Activated naive CD8-positive, alpha-beta T cell treated with anti-CD3 and anti-CD28 coated beads, Interleukin-2, amount 10 ng/mL, durations not matched to agents 7 days and 5 days (primary cell): ENCODE measurements at places on chromosomes 3 and 15. TPM values are rescaled to one million over a fixed set of nuclear protein-coding genes. Genes with fewer than 3 reads are reported as not detected.
A peak's percentile ranks its signal among the peaks of the same experiment; 100 is the strongest.

DNA sequence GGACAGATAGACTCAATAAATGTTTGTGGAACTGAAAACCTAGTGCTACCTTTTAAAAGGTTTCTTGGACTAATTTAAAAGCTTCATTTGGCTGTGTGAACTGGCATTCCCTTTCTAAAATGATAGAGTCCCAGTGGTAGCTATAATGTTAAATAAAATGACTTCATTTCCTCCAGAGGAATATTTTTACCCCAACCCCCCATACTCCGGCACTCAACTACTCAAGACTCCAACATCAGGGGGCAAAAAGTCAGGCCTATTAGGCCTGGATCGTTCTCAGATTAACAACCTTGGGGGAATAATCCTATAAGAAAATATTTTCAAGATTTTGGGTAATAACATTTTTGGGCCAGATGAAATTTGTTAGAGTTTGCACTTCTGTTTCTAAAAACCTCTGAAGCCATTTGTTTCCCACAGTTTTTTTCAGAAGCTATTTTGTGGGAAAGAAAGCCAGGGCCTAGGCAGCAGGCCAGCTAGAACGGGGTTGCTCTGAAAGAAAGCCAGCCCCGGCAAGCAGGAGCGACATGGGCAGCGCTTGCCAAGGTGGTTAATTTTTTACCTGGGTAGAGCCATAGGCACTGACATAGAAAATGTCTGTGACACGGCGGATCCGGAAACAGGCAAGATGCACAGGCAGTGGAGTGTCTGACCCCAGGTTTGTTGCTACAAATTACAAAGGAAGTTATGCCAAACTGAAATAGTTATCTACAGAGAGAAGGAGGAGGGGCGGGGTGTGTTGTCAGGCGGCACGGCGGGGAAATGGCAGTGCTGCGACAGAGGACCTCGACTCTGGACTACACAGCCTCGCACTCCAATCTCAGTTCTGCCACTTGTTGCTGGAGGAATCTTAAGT is 84.6 kb downstream of the MAGI1 start:
- H3K27ac ChIP-seq = no peak overlapping the region
- no peaks in the 10 kb centered on the region for H3K4me1 ChIP-seq
- H3K27me3 ChIP-seq = peaks cover 3% of the 10 kb centered on the region
- no peaks in the 10 kb centered on the region for H3K36me3 ChIP-seq
- no peak for DNase-seq

- no peak for DNase-seq
- no peaks in the 10 kb centered on the region for H3K36me3 ChIP-seq
- no peak overlapping the region for H3K4me3 ChIP-seq
- H3K27me3 ChIP-seq = peaks cover 19% of the 10 kb centered on the region
- H3K27ac ChIP-seq = no peak overlapping the region
These were observed 155.5 kb downstream of the PLD1 start for GRCh38 chr3:171654809-171655208.

The PLA2G4E gene
- total RNA-seq = not detected

The MEX3B gene
- total RNA-seq = 0.51 TPM

The CYP19A1 gene
- total RNA-seq = not detected

DNA sequence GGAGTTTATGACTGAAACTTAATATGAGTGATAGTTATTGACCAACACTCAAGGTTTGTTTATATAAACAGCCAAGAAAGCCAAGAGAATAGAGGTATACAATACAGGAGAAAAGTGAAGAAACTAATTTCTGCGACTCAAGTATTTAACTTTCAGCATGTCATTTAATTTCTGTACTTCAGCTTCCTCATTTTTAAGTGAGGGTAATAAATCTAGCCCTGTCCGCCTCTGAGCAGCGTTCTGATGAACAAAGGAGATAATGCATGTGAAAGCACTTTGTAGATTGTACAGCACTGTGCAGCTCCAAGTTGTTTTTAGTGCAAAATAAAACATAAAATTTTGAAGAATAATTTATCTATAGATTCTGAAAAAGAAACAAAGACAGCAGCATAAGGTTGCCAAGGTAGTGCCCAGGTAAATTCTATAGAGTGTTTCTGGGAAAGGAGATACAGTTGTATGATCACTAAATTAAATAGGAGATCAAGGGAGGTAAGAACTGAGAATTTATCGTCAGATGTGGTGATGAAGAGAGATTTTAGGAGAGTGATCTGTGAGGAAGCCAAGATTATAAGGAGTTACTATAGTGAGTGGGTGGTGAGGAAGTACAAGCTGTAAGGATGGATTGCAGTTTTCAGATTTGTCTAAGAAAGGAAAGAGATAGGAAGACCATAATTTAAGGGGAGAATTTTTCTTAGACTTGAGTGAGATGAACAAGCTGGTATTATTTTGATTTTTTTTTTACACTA is 71.3 kb downstream of the RASA2 start:
- no peaks in the 10 kb centered on the region for H3K27me3 ChIP-seq
- peaks cover 19% of the 10 kb centered on the region for H3K4me1 ChIP-seq
- H3K4me3 ChIP-seq = no peak overlapping the region
- no peak for DNase-seq
- H3K27ac ChIP-seq = no peak overlapping the region
- peaks cover 12% of the 10 kb centered on the region for H3K36me3 ChIP-seq

- H3K36me3 ChIP-seq = peaks cover 2% of the 10 kb centered on the region
- no peak for DNase-seq
- no peak overlapping the region for H3K27ac ChIP-seq
- no peaks in the 10 kb centered on the region for H3K27me3 ChIP-seq
- H3K4me3 ChIP-seq = no peak overlapping the region
- peaks cover 4% of the 10 kb centered on the region for H3K4me1 ChIP-seq
These were observed 4.9 kb upstream of the PCYT1A start for GRCh38 chr3:196292286-196292923.

The SOX14 gene
- total RNA-seq = not detected

The ARHGEF26 gene
- not detected for total RNA-seq

The SELENOS gene
- 28.2 TPM for total RNA-seq

DNA sequence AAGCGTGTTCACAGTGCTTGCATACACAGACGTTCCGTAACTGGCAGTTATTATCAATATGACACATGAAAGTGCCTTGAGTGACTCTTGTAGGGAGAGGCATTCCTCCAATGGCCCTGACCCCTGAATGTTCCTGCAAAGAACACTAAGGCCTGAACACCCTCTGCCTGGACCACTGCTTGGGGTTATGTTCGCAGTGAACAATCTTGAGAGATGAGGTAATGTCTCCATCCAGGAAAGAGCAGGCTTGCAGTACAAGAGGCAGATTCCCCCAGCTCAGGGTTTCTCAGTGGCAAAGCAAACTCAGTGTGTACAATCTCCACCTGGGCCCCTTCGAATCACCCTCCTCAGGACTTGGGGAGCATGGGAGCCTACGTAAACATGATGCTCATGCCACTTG is 324.6 kb downstream of the MAGI1 start:
- no peak overlapping the region for H3K27ac ChIP-seq
- H3K4me1 ChIP-seq = no peaks in the 10 kb centered on the region
- DNase-seq = no peak

DNA sequence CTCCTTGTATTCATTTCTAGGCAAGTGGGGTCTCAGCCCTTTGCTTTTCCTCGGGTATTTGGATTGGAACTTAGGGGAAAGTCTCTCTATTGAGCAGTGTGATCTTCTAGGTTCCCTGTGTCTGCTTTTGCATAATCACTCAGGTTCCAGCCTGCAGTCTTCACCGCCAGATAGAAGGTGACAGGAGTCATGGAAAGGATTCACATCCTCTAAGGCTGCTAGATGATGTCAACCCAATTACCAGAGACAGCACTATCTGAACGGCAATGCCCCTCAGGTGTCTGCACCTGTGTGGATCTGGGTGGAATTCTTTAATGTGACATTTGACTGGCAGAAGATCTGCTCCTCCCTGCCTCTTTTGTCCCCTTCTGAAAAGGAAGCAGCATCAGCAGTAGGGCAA is 177.7 kb downstream of the P3H2 start:
- no peak overlapping the region for H3K27ac ChIP-seq
- no peaks in the 10 kb centered on the region for H3K4me1 ChIP-seq

DNA sequence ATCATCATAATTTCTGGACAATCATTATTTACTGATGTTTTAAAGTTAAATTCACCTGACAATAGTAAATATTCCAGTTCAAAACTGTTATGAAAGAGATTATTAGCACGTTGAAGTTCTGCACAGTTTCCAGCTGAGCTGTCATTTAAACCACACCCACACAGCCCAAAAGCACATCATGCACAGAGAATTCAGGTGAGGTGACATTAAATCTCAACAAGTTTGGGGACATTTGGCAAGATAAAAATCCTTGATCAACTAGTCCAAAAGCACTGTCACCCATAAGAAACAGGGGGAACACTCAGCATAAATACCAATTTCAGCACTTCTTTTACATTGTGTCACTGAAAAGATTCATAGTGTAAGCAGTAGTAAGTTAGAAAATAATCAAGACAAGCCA is 6.9 kb downstream of the NCEH1 start:
- no peak overlapping the region for H3K27ac ChIP-seq
- H3K4me1 ChIP-seq = peaks cover 8% of the 10 kb centered on the region
- H3K36me3 ChIP-seq = peaks cover 3% of the 10 kb centered on the region
- H3K27me3 ChIP-seq = no peaks in the 10 kb centered on the region
- DNase-seq = no peak
- H3K4me3 ChIP-seq = no peak overlapping the region

The LEKR1 gene
- 1.5 TPM for total RNA-seq

DNA sequence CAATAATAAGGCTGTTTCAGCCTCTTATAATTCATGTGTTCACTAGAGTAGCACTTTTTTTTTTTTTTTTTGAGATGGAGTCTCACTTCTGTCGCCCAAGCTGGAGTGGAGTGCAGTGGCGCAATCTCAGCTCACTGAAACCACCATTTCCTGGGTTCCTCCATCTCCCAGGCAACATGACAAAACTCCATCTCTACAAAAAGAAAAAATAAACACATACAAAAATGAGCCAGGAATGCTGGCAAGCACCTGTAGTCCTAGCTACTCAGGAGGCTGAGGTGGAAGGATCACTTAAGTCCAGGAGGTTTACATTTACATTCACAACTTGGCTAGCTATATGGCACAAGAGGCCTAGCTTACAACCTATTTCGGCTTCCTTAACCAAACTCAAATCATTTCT is 6.8 kb downstream of the USP4 start:
- H3K4me1 ChIP-seq = peaks cover 19% of the 10 kb centered on the region
- no peaks in the 10 kb centered on the region for H3K27me3 ChIP-seq
- peak overlapping the region; percentile 73 for H3K27ac ChIP-seq
- no peak for DNase-seq

DNA sequence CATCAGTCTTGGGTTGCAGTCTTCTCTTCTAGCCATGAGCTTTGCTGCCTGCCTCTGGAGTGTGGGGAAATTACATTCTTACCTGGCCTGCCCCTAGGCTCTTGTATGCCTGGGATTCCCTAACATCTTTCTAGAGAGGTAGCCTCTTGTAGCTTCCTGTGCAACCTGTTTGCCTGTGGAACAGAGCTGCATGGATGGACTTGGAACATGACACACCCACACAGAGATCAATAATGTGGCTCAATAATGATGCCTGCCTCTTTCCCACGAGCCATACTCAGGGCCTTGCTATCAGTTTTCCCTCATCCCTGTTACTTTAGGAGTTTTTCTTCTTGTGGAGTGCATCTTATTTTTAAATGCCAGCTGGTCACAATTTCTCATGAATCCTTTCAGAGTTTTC is 11.4 kb downstream of the CHCHD6 start:
- H3K27me3 ChIP-seq = no peaks in the 10 kb centered on the region
- H3K4me1 ChIP-seq = no peaks in the 10 kb centered on the region
- H3K4me3 ChIP-seq = no peak overlapping the region
- H3K27ac ChIP-seq = no peak overlapping the region
- DNase-seq = no peak

The ZNF80 gene
- total RNA-seq = 5.3 TPM
